ENCODE measurements at places on chromosomes 6 and 20. TPM values are rescaled to one million over a fixed set of nuclear protein-coding genes. Genes with fewer than 3 reads are reported as not detected.

Gene IRF4
- total RNA-seq, result under 0.01 TPM

Gene TMC2
- total RNA-seq, result not detected

Gene CAGE1
- total RNA-seq, result 0.11 TPM

Gene HEY2
- total RNA-seq, result not detected

Gene ABHD16B
- total RNA-seq, result not detected

Gene APOBEC2
- total RNA-seq, result not detected
